ENCODE measurements at places on chromosomes 3 and 15. TPM values are rescaled to one million over a fixed set of nuclear protein-coding genes. Genes with fewer than 3 reads are reported as not detected.

The IL17RB gene
- polyA plus RNA-seq = 1.2 TPM

The GABRA5 gene
- polyA plus RNA-seq = not detected

The MEX3B gene
- polyA plus RNA-seq = 5.2 TPM

The CCNB2 gene
- polyA plus RNA-seq = 1.3 TPM

DNA sequence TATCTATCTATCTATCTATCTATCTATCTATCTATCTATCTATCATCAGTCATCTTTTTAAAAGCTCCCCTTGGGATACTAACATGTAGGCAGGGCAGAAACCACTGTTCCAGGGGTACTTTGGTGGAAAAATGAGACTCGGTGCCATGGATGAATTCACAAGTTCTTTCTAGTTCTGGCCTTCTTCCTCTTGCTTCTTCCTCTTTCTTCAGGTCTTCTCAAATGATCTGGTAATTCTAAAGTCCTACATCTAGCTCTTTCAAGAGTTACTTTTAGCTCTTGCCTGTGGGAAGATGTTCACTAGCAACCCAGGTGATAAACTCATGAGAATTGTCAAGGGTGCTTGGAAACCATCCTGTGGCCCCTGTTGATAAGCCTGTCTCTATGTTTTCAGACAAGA is 168.5 kb upstream of the TBC1D5 start:
- no peak for DNase-seq

DNA sequence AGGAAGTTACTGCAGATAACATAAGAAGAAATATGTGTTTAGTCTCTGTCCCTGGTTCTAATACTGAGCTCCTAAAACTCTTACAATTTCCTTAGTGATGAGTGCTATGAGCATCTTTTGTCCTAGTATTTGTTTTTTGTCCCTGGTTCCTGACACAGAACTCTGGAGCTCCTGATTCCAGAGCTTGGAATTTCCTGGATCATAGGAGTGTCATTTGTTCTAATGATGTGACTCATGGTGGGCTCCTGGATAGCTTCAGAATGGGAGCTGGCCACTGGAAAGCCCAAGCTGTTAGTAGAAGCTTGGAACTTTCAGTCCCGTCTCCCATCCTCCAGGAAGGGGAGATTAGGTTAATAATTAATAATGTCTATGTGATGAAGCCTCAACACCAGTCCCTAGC is 98.2 kb downstream of the CNTN6 start:
- DNase-seq = no peak

DNA sequence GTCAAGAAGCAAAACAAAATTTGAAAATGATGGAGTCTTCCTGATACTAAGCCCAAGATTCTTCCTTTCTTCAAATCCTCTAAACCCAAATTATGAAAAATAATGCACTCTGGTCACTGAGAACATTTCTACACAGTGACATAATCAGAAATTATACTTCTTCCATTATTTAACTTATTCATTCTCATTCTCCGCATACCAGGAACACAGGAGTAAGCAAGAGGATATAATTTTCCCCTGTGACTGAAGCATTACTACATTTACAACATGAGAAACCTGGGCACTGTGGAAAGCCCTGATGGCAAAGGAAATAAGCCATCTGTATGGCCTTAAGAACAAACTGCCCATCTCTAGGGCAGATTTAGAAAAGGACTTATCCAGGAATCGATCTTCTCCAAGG is 47.0 kb downstream of the EXD1 start:
- no peak for DNase-seq

DNA sequence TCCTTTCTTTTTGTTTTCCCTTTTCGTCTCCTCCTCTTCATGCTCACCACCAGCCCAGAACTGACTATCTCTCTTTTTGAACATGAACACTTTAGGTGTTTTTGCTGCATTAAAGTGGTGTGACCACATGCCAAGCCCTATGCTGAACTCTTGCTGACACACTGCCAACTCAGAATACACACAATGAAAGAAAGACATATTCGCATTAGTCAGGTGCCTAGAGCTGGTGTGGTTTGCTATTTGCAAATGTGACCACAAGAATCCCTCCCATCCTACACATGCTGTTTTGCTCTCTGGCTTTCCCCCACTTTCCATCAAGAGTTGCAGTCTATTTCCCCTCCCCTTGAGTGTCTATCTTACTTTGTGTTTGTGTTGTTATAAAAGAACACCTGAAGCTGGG is 967.8 kb upstream of the CFAP20DC start:
- no peak for DNase-seq

DNA sequence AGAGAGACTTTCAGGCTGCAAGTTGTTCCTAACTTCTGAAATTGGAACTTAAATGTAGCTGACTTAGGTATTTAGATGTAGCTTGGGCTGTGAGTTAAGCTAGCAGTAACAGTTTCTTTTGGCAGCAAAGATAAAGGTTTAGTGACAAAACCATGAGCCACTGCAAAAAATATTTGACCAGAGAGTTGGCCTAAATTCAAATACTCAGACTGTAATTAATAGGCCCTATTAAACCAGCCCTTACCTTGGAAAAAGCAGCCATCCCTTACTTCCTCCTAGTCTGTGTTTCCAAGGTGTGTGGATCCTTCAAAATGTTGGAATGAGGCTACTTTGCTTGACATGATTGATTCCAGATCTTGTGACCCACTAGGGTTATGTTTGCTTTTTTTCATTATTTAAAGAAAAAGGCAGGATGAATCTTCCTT is 8.2 kb downstream of the TPM1 start:
- no peak for DNase-seq

DNA sequence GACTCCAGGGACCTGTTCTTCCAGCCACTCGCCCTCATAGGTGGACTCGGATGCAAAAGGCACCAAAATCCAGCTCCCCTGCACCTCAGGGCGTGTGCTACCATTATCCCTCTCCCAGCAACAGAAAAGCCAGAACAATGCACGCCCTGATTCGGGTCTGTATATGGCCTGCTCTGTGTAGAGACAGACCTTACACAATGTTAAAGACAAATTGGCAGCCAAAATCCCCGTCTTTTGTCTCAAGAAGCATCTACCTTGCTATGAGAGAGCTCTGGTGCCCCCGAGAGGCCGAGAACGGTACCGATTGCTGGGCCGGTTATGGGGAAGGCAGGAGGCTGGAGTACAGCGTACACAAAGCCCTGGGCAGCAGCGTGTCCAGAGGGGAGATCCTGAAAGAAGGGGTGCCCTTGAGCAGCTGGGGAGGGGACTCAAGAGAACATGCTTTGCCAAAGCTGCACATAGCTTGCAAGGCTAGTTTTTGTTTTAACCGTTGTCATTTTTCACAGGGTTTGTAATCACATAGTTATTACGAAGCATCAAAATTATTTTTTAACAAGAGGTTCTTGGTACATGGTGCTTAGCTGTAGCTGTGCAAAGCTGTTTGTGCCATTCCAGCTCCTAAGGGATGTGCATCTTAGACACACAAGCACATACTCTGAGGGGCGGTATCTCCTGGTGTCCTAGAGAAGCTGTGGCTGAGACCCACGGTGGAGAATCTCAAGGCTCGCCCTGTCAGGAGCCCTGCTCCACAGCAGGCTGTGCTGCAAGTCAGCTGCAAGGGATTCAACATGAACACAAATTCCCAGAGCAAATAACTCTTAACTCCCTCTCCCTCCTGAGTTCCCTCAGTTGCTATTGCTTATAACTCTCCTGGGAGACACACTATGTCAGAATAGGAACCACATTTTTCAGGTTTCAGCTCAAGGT is 461.5 kb upstream of the PPP2R3A start:
- no peak for DNase-seq

- no peak for DNase-seq
Measured at GRCh38 chr15:39947401-39948197, 13.7 kb downstream of the EIF2AK4 start.

DNA sequence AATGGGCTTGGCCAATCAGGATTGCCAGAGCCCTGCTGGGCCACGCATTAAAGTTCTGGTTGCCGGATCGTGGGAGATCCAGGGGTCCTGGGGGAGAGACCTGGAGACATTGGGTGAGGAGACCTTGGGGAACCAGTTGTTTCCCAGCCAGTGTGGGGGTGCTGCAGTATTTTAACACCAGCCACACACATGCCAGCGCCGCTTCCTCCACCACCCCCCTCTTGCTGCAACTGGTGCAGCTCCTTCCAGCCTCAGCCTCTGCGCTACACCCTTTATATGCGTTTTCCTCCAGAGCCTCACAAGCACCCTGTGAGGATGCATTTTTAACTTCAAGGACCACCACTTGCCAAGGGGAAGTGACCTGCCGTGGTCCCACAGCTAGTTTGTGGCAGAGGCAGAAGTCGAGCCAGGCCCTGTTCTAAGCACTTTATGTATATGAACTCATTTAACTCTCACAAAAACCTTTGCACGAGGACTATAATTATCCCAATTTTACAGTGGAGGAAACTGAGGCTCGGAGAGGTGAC is 29.4 kb upstream of the GRIP2 start:
- DNase-seq = no peak

All from ovary (tissue), 10 donors.